ENCODE measurements at places on chromosomes 13 and 19.

- no peak for DNase-seq
Measured at GRCh38 chr19:39507715-39508364, 7.1 kb upstream of the SELENOV start.

DNA sequence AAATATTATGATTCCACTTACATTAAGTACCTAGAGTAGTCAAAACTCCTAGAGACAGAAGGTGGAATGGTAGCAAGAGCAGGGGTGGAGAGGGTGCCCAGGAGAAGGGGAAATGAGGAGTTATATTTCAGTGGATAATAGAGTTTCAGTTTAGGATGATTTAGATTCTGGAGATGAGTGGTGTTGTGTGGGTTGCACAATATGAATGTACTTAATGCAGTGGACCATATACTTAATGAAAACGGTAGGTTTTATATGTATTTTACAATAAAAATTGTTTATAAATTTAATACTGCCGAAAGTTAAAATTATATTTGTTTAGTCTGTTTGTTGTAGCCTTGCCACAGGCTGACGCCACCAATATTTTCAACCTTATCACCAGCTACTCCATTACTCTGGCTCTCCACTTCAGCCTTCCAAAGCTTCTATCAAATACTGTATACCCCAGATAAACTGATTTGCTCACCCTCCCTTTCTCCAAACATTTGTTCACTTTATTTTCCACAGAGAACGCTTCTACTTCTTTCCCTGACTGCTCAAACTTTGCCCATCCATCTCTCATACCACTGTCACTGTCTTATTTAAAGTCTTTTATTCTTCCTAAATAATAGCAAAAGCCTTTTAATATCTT lies 1.4 kb upstream of the RBM26 start:
- no peak for DNase-seq

- DNase-seq = no peak
Measured at GRCh38 chr13:24982333-24982999, 113.5 kb upstream of the PABPC3 start.

DNA sequence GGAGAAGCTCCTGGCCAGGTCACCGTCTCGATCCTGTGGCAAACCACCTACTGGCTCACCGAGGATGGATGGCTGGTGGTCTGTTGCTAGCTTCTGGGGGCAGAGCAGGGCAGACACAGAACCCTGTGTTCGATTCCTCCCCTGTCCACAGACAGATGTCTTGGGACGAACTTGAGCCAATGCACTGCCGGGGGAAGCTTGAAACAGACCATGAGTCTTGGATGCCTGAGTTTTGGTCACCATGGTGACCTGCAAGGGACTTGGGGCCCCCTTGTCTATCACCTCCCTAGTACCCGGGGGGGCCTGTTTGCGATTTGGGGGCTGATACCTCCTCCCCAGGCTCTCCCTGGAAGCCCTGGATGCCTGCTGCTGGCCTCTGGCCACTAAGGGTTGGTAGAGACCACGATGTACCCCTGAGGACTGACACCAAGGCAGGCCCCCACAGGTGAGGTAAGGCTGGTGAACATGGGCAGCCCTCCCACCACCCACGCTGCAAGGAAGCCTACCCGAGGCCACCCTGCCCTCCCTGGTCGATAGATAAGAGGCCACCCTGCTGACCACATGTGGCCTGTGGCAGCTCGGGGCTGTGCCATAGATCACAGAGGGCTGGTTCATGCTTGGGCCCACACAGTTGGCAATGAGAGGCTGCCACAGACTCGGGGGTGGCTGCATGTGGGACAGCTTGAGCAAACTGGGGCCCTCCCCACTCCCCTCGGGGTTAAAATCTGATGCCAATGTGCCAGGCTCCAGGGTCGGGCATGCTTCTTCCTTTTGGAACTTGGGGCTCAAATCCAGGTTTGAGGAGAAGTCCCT lies 10.7 kb downstream of the IQCN start:
- no peak for DNase-seq

GRCh38 chr13:27549406-27549981 lies 70.8 kb downstream of the LNX2 start:
- DNase-seq = no peak

DNA sequence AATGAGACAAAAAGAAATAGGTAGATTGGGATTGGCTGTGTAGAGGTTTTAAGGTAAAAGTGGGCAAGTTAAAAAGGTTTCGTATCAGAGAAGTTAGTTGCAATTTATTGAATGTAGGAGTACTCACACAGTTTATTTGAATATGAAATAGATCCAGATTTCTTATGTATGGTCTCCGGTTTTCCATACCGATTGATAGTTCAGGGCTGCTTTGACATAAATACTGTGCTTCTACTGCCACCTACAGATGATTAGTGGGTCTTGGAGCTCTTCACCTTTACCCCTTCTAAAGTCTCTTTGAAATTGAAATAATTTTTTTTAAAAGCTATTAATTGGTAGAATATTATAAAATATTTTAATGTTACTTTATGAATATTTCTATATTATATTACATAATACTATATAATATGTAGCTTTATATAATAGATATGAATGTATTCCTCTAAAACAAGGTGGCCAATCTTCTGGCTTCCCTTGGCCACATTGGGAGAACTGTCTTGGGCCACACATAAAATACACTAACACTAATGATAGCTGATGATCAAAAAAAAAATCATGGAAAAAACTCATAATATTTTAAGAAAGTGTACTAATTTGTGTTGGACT lies 7.7 kb upstream of the GPR18 start:
- DNase-seq = no peak

- DNase-seq = no peak
Measured at GRCh38 chr13:43652760-43653159, 134.0 kb downstream of the ENOX1 start.

- DNase-seq = no peak
Measured at GRCh38 chr19:5031231-5032100, 62.6 kb downstream of the KDM4B start.

GRCh38 chr13:75881109-75881775 lies 245.1 kb downstream of the LMO7 start:
- no peak for DNase-seq

GRCh38 chr19:15293781-15294491 lies 38.4 kb downstream of the BRD4 start:
- no peak for DNase-seq

- DNase-seq = no peak
Measured at GRCh38 chr19:45440873-45441654, 17.3 kb upstream of the ERCC1 start.

DNA sequence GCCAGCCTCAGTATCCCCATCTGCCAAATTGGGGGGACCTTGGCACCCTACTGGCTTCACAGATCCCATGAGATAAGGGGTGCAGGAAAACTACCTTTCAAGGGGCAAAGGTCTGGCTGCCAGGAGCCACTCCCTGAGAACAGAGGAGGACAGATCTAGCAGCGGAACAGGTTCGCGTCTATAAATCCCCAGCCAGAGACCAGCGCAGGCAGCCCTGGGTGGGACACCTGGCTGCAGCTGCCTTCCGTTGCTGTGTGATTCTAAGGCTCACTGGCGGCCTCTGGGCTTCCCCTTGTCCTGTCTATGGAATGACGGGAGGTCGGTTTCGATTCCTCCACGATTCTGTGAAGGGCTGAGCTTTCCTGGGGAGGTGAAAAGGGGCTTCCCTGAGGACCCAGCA lies 7.3 kb downstream of the RELB start:
- no peak for DNase-seq

- no peak for DNase-seq
Measured at GRCh38 chr19:292281-292884, 1.2 kb upstream of the PLPP2 start.

DNA sequence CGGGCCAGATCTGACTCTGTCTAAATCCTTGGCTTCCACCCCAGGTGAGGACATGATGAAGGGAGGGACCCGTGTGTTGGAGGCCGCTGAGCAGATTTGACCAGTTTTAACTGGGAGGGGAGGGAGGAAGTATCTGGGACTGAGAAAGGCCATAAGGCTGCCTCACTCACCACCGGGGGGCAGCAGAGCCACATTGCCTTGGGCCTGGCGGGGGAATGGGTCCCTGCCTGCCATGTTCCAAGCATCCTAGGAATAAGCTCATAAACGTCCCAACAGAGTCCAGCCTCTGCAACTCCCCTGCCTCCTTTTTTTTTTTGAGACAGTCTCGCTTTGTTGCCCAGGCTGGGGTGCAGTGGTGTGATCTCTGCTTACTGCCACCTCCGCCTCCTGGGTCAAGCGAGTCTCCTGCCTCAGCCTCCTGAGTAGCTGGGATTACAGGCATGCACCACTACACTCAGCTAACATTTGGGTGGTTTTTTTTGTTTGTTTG lies 15.5 kb downstream of the MAST3 start:
- no peak for DNase-seq

DNA sequence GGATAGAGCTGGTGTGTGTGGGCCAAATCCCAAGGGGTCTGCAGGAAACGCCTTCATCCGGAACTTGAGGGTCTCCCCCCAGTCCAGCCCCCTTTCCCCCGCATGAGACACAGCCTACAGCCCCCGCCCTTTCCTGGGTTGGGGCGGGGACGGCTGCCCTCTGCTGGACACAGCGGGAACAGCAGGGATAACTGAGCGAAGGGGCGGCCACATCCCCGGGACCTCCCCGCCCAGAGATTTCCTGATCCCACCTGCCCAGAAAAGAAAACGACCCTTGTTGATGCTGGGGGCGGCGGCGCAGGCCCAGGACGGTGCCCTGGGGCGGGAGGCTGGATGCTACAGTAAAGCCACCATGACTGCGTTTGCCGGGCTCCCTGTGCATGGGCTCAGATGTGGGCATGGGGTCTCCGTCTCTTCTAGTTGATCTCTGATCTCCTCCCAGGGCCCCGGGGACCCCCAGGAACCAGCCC lies 14.2 kb downstream of the ONECUT3 start:
- no peak for DNase-seq

GRCh38 chr13:51785712-51786424 lies 18.1 kb downstream of the DHRS12 start:
- DNase-seq = no peak

- DNase-seq = no peak
Measured at GRCh38 chr13:32381539-32381938, 46.4 kb downstream of the N4BP2L1 start.

DNA sequence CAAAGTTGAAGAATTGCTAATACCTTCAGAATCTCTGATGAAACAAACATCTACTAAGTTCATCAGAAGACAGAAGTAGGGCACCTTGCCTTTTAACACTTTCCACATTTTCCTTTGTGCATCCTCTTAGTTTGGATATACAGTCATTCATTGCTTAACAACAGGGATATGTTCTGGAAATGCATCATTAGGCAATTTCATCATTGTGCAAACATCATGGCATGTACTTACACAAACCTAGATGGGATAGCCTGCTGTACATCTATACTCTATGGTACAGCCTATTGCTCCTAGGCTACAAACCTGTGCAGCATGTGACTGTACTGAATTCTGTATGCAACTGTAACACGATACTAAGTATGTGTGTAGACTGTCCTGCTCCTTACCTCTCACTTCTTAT lies 169.8 kb downstream of the SUCLA2 start:
- no peak for DNase-seq

- no peak for DNase-seq
Measured at GRCh38 chr13:57409656-57410055, 221.9 kb upstream of the PCDH17 start.

DNA sequence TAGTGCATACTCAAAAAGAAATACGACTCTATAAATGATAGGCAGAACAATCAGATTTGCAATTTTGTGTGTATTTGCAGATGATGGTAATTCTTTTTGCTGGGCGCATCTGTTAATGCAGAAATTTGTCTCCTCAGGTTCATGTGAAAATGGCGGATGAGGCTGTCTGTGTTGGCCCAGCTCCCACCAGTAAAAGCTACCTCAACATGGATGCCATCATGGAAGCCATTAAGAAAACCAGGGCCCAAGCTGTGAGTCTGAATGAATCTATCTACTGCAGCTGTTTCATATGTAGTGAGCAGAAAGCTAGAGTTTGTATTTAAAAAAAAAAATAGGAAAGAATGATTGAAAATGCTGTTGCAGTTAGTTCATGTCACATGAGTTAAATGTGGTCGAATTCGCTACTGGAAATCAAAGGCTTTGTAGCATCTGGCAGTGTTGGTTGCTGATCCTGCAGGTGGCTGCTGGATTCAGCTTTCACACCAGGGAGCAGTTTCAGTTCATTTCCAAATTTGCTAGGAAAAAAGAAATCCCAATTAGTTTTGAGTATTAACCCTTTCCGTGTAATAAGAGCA lies 66.0 kb downstream of the PCCA start:
- DNase-seq = no peak

DNA sequence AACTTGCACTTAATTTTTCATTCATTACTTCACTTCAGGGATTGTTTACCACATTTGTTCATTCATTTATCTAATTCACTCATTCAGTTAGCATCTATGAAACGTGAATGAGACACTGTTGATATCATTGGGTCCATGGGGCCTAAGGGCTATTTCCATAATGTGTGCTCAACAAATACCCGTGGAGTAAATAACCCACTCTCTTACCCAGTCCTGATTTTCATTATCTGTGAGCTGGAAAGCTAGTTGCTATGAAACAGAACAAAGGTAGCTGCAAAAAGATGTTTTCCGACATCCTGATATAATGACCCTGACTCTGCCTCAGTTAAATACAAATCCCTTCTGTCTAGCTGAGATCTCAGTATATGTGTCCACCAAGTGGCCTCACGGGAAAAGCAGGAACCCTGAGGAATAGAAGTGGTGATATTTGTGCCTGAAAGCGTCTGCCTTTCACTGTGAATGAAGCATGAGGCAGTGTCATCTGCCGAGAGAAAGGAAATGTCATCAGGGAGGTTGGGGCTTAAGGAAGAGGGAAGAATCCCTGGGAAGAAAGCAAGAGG lies 63.8 kb downstream of the SERTM1 start:
- no peak for DNase-seq

GRCh38 chr13:99267927-99268326 lies 9.7 kb upstream of the GPR18 start:
- DNase-seq = no peak
